ENCODE measurements at places on chromosomes 4 and X.

- DNase-seq: no peak
Observed at GRCh38 chr4:155667222-155667567, 547 bp downstream of the GUCY1A1 start.

DNA sequence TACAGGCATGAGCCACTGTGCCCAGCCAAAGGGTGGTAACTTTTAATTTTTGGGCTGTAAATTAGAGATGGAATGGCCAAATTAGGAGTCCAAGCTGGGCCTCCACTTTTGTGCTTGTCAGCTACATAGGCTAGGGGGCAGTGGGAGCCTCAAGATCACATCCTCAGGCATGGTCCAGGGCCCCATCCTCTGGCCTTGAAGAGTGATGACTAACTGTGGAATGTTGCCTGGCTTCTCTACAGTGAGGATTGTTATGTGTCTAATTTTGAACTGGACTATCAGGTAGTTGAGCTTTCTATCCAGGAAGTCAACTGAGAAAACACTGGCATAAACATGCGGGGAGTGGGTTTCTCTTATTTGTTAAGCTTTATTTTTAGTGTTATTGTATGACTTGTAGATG is 33.0 kb downstream of the CCNG2 start:
- DNase-seq: no peak

- no peak for DNase-seq
Observed at GRCh38 chrX:152992115-152992514, 1.8 kb downstream of the PNMA5 start.

DNA sequence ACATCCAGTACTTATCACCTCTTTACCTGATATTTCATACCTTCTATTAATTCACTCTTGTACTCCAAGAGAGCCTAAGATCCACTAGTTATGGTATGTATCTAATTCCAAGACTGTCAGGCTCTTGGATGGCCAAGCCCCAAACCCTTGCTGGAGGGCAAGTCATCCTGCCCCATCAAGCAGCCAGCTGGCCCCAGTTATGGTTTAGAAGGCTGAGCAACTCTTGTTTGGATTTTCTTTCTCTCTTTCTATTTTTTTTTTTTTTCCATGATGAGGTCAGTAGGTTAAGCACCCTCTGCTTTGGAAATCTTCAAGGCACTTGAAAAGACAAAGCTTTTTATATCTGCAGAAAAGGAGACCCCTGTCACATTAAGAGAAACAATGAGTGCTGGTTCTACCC is 10.9 kb upstream of the FGF16 start:
- DNase-seq: no peak

DNA sequence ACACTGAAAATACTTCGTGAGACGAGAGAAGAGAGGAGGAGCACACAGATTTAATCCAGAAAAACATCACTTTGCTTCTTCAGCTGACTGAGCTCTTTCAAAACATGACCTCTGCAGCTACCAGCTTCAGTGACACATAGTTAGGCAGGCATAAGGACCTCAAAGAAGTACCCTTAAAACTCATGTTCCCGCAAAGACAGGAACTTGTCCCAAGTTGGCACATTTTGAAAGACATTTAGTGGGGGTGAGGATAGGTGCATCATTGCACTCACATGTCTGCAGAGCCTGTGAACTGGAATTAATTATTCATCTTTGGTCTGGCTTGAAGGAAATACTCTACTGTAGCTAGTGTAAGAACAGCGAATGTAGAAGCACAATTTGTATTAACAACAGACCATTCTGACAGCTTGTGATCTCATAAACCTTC is 221.8 kb downstream of the MGST2 start:
- no peak for DNase-seq

GRCh38 chr4:121741751-121742150 is 23.2 kb downstream of the SMIM43 start:
- no peak for DNase-seq

GRCh38 chr4:138689187-138689586 is 326.4 kb upstream of the NOCT start:
- no peak for DNase-seq

- DNase-seq: no peak
Observed at GRCh38 chr4:15035159-15035558, 32.9 kb downstream of the CPEB2 start.

- no peak for DNase-seq
Observed at GRCh38 chr4:27775156-27775555, 914.5 kb downstream of the STIM2 start.

DNA sequence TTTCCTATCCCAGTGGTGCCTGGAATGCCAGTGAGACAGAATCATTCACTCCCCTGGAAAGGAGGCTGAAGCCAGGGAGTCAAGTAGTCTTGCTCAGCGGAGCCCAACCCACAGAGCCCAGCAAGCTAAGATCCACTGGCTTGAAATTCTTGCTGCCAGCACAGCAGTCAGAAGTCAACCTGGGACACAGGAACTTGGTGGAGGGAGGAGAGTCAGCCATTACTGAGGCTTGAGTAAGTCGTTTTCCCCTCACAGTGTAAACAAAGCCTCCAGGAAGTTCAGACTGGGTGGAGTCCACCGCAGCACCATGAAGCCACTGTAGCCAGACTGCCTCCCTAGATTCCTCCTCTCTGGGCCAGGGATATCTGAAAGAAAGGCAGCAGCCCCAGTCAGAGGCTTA is 283.2 kb upstream of the CPEB2 start:
- DNase-seq: no peak

Measured in CD4-positive, alpha-beta T cell treated with Interleukin-10 for 1 hour (primary cell).